ENCODE measurements at places on chromosomes 3 and 15.

- DNase-seq, result peak; percentile 71
Observed at GRCh38 chr3:15805756-15806266, 8.0 kb upstream of the ANKRD28 start.

DNA sequence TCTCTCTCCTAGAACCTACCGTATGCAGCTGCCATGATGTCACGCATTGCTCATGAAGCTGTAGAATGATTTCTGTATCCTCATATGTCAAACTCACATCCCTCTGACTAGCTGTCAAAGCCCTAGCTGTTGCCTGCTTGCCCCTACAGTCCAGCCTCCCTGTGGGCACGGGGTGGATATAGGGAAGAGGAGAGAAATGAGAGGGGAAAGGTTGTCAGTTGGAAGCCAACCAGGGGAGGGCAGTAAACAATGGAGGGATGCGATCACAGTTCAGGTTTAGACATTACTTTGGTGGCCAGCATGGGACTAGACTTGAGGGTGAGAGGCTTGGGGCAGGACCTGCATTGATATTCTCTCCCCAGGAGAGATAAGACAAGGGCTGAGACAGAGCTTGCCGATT lies 1.7 kb upstream of the HDGFL3 start:
- no peak for DNase-seq

GRCh38 chr15:65762914-65763787 lies 28.9 kb downstream of the DENND4A start:
- no peak for DNase-seq

- DNase-seq, result no peak
Observed at GRCh38 chr15:57676585-57676984, 29.9 kb upstream of the POLR2M start.

DNA sequence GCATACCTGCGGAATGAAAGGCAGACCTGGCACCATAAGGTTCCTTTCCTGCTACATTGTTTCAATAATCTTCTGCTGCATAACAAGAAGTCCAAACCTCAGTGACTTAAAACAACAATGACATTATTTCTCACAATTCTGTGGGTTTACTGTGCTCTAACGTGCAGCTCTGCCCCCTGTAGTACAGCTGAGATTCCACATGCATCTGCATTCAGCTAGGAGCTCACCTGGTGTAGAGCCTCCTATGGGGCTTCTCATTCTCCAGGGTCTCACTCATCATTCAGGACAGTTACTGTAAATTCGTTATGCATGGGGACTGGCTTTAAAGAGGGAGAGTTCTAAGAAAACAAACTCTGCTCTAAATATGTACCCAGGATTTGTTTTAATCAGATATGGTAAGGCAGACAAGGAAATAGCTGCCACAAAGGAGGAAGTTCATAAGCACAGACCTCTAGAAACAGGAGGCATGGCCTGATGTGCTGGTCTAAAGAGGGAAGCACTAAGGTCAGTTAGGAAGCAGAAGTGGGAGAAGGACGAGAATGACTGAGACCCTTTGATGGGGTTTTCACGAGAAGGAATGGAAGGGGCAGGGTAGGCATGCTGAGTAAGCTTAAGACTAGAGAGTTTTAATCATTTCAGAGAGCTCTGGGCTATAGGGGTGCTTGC lies 347.0 kb downstream of the NEK10 start:
- DNase-seq, result no peak

DNA sequence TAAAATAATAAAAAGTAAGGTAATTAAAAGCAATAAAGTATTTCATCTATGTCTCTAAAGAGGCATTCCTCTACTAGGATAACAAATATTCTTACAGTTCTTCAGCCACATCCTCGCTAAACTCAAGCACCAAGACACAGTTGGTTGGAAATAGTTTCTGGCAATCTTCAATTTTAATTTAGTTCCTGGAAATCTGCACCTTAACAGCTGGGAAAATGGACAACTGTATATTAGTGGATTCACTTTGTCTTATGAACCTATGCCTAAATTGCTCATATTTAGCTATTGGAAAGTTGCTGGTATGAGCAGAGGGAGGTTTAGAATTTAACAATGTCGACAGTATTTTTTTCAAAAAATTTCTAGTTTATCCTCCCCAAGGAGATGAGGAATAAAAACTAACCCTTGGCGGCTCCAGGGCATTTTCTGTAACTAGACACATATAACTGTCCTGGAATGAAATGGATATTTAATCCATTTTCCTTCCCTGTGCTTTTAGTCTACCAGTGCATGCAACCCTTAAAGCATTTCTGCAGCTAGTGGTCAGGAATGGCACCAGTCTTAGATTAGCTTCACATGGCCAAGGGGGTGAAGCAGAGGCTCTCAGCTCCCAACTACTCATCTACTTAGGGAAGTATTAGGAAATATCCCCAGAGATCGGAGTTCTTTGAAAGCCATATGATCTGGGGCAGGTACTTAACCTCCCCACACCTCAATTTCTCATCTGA lies 290.0 kb upstream of the THBS1 start:
- no peak for DNase-seq

GRCh38 chr3:59531066-59531745 lies 481.4 kb upstream of the CFAP20DC start:
- peak; percentile 34 for DNase-seq

DNA sequence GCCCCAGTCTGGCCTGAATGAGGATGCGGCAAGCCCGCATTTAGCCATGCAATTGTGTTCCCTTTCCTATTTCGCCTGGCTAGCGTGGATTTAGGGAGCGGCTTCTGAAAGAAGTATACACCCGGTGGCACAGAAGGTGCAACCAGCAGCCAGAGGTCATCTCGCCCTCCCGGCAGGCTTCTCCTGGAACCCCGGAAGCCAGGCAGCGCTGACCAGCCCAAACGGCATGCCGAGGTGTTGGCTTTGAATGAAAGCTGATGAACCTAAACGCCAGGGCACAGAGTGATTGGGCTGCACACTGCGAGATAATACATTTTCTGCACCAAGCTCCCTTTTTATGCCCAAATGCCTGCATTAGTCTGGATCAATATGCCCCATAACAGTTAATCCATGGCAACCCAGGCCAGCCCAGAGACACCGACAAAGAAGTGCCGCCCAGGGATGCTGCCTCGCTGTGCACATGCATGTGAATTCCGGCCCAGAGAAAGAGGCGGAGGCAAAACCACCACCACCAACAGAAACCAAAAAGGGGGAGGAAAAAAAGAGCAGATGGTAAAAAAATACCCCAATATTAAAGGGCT lies 1.4 kb downstream of the SRGAP3 start:
- no peak for DNase-seq

GRCh38 chr3:192812743-192813383 lies 85.5 kb upstream of the FGF12 start:
- DNase-seq, result peak; percentile 57

DNA sequence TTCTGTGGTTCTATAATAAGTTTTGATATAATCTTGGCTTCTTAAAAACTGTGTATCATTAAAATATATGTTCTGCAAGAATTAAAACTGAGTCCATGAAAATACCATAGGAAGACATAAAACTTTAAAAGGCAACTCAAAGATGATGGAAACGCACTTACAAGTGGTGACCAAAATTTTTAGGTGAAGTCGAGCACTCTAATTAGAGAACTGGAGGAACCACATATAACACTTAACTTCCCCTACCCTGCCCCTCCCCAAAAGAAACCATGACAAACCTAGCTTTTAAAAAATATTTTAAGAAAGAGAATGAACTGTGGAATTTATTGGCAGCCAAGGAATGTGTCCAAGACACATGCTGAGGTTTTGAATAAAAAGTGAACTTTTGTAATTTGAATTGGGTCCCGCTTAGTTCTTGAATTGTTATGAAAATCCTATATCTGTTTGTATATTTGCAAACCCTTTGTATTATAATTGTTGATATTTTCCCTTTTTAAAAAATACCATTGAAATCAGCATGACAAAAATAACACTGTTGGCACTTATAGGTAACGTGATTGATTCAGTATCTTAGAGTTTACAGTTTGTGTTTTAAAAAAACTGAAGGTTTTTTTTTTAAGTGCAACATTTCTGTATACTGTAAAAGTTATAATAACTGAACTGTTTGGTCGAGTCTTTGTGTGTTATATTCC lies 7.7 kb downstream of the NR2F2 start:
- no peak for DNase-seq

GRCh38 chr15:69909719-69910444 lies 187.8 kb downstream of the TLE3 start:
- DNase-seq, result no peak

DNA sequence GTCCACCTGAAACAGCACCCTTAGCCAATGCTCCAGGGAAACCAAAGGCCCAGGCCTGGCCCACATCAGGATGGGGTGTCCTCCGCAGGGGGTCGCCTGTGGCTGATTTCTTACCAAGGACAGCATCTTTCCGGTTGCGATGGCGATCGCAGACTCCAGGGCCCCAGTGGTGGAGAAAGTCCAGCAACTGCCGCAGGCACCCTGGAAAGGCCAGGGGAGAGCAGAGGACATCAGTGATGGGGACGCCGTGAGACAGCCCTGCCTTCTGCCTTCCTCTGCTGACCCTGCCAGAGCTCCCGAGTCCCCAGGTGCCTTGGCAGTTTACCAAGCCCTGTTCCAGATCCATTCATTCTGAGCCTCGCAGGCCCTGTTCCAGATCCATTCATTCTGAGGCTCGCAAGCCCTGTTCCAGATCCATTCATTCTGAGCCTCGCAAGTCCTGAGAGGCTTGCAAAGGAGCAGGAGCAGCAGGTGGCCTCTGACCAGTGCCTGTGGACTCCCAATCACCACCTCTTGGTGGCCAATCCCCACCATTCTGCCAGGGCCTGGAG lies 12.5 kb downstream of the CTSH start:
- no peak for DNase-seq

DNA sequence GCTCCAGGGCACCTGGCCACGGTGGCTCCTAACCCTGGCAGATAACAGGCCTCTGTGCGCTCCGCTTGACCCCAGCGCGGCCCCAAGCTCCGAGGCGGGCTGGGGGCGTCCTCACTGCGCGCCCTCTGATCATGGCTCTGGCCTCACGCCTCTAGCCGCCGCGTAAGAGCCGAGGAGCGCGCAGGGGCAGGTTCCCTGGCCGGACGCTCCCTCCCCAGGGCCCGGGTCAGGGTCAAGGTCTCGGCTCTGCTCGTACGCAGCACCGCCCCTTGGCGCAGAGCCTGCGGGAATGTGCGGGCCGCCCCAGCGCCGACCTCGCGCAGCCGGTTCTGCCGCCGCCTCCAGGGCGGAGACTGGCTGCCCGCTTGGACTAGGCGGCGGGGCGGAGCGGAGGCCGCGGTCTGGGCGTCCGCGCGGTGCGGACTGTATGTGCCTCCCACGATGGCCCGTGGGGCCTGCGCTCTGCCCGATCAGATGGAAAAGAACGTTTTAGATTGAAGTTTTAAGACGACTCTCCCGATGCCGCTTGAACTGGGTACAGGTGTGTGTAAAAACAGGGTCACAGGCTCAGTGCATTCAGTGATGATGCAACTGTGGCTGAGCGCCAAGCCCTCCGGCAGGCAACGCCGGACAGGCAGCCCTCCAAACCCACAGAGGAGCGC lies 40.8 kb downstream of the CHST14 start:
- DNase-seq, result peak; percentile 30

DNA sequence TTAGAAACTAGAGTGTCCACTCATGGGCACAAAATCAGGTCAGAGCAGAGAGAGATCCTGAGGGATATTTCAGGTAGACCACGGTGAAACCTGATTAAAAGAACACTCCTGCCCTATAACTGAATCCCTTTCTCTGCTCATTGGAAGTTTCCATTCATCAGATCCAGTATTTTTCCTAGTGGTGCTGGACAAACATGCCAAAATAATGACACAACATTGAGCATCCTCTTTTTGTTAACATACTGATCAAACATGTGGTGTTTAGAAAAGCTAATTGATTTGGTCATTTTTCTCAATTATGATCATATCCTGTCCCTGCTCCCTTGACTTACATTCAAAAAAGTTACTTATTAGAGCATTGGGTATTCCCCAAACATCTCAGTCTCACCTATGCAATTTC lies 27.2 kb downstream of the PTX3 start:
- DNase-seq, result peak; percentile 58

DNA sequence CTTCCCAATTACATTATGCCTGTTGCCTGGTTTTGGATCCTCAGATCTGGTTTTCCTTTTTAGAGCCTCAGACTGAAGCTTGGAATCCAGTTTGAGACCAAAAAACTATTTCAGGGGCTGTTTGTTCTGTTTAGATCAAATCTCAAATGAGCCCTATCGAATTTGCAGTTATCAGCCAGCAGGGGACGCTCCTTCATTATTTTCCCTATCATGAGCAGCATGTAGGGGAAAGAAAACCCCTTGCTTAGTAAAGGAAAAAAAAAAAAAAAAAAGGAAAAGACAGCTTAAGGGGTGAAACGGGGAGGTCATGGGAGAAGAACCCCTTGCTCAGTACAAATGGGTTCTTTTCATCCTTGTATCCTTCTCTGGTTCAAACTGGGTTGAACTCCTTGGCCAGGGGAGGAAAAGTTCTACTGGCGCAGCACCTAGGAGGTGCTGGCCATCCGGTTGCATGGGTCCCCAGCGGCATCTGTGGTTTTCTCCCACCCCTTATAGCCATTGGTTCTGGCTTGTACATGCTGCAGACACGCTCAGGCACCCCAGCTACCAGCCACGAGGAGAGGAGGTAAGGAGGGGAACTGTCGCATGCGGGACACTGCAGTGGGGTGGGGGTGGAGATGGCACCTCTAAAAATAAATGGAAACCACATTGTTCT lies 1375.1 kb upstream of the ALCAM start:
- peak; percentile 21 for DNase-seq

Data from fibroblast of skin of back (primary cell).